HFF-Myc (cell line): ENCODE measurements at places on chromosomes 6 and 20.
A peak's percentile ranks its signal among the peaks of the same experiment; 100 is the strongest.

GRCh38 chr20:51156041-51156982 is 133.4 kb upstream of the KCNG1 start:
- DNase-seq: no peak

- no peak for DNase-seq
Observed at GRCh38 chr6:10460096-10460495, 45.2 kb upstream of the TFAP2A start.

DNA sequence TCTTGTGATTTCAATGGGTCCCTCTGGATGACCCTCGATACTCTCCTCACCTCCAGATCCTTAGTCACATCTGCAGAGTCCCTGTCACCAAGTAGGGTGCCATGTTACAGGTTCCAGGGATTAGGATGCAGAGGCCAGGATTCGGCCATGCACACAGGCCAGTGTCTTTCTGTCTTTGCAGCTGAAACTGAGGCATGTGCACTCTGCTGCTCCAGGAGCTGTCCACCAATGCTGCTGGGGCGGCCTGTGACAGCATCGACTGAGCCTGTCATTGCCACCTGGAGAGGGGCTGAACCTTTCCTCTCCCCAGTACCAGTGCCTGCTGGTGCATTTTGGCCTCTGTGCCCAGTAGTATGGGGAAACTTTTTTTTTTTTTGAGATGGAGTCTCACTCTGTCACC is 4.4 kb upstream of the RBM38 start:
- DNase-seq: no peak

GRCh38 chr6:169371344-169372127 is 117.9 kb upstream of the THBS2 start:
- DNase-seq: peak; percentile 16

- peak; percentile 26 for DNase-seq
Observed at GRCh38 chr20:63273635-63274380, 1.2 kb downstream of the ARFGAP1 start.

DNA sequence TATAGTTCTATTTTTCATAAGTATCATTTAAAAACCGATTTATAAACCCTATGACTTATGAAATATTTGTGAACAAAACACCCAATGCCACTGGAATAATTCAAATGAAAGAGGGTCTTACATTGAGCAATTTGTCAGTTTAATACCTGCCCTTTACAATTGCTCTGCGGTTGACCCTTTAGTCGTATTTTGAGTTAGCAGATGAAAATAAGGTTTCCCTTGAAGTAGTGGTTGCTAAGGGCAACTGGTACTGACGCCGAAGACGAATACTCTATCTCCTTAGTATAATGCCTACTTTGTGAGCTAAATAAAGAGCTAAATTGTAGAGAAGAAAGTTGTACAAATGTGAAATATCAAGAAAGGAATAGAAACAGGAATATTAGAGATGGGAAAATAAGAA is 69.4 kb downstream of the KCNQ5 start:
- DNase-seq: no peak
